ENCODE measurements at places on chromosomes 2 and 18.

- no peak for DNase-seq
Observed at GRCh38 chr18:12155996-12156395, 62.4 kb downstream of the ANKRD62 start.

- no peak for DNase-seq
Observed at GRCh38 chr2:174076040-174076439, 110.9 kb upstream of the SP3 start.

- no peak for DNase-seq
Observed at GRCh38 chr2:149076863-149077412, 38.4 kb downstream of the LYPD6B start.

DNA sequence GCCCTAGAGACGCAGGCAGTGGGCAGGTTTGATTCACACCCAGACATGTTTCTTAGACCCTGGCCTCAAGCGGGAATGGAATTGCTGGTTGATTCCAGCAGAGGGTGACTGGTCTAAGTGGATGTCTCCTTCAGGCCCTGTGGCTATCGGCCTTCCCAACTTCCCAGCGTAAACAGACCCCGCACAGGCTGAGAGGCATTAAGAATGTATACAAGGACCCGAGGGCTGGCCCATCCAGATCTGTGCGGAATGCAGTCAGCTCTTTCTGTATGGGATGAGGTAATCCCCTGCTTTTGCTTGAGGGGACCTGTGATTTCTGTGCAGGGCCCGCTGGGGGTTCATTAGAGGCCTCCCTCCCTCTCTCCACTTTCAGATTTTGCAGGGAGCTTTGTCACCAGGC, 6.5 kb downstream of the ACKR3 start:
- no peak for DNase-seq

DNA sequence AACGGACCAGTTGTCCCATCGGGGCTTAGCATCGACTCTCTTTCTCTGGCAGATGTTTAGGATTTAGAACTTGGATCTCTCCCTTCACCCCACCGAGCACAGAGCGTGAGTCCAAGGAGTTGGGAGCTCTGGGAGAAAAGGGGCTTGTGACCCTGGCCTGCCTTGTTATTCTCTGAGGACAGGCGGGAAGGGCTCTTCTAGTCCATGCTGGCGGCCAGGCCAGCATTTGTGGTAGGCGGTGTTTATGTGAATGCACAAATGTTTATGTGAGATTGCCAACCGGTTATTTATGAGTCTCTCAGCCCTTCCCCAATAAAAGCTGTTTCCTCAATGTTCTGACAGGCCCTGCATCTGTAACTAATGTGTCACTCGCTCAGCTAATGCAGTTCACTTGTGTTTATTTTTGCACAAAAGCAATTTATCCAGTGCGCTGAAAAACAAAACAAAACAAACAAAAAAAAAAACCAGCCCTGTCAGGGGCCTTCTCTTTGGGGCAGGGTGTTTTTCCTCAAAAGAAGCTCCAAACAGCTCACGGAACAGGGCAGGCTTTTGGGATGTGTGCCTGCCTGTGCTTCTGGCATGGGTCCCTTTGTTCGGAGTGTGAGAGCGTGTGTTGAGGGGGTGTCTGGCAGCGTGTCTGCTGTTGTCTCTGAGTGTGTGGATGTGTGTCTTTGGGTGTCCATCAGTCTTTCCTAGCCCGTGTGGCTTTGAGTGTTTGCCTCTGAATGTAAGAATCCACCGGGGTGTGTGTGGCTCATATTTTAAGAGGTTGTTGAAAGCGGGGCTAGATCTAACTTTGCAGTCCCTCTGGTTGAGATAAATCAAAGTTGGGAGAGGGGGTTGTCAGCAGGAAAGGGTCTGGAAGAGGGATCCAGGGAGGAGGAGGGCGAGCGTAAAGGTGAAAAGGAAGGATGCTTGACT, 52.8 kb upstream of the HAAO start:
- DNase-seq: no peak

DNA sequence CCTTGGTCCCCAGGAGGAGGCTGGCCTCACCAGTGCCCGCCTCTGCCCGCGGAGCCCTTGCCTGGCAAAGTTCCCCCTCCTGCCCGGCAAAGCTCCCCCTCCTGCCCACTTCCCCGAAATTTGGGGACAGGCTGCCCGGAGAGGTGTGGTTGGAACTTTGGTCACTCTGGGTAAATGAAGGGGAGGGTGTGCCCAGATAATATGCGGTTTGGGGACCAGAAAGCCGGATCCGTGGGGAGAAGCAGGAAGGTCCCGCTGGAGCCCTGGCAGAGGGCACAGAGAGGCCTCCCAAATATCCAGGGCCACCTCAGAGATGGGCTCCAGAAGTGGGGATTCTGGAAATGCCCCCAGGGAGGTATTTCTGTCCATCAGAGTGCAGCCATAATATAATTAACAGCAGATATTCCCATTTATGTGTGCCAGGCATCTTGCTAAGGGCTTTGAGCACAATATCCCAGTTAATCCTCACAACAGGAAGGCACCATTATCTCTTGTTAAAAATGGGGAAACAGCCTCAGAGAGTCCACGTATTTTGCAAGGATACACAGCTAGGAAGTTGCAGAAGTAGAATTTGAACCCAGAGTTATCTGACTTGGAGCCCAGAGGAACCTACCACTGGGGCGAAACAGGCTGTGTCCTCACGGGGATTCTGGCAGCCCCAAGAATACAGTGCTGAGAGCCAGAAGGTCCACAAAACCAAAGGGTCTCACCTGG, 914 bp downstream of the STEAP3 start:
- no peak for DNase-seq

GRCh38 chr2:55786280-55786679, 92.6 kb upstream of the PNPT1 start:
- no peak for DNase-seq

DNA sequence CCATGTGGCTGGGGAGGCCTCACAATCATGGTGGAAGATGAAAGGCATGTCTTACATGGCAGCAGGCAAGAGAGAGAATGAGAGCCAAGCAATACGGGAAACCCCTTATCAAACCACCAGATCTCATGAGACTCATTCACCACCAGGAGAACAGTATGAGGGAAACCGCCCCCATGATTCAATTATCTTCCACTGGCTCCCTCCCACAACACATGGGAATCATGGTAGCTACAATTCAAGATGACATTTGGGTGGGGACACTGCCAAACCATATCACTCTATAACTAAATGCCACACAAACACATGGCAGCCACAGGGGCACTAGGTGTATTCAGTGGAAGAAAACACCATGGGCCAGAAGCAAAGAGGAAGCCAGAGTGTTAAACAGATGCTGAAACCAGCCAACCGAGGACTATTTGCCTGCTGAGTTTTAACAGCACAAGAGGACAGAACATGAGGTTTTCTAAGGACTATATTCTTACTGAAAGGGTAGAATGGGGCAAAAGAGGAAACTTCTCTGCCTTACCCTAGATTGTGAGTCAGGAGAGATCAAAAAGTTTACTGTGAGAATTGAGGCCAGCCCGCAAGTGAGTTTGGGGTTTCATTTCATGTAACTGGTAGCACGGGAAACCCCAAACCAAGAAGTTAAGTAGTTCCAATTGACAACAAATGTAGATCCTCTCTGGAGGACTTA, 49.2 kb downstream of the SIGLEC15 start:
- DNase-seq: peak; percentile 62

DNA sequence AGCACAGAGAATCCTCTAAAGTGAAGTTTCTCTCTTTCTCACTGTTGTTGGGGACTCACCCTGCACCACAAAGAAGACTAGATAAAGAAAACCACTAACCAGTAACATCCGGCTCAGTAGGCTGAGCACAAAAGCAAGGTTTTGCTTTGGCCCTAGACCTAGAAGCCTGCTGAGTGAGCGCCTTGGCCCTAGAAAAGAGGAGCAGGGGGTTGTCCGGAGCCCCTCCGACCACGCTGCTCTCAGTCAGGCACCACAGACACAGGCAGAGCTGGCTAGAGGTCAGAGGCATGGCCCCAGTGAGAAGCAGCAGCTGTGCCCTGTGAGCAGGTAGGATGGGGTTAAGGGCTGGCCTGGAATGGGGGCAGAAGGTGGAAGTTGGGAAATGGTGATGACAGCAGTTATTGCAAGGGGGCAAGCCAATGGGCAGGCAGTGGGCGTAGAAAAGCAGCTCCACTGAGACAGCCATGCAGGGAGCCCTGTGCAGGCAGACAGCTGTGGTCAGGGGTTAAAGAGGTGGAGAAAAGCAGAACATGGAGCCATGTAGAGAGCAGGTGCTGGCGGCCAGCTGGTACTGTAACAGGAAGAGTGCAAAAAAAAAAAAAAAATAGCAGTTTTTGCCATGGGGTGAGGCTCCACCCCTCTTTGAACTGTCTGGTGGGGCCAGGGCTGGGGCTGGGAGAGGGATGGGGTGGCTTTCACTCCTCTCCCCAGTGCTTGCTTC, 36.9 kb upstream of the SLC14A1 start:
- peak; percentile 39 for DNase-seq

- no peak for DNase-seq
Observed at GRCh38 chr2:142300517-142300916, 169.7 kb upstream of the LRP1B start.
